ENCODE measurements at places on chromosomes 4 and X.

DNA sequence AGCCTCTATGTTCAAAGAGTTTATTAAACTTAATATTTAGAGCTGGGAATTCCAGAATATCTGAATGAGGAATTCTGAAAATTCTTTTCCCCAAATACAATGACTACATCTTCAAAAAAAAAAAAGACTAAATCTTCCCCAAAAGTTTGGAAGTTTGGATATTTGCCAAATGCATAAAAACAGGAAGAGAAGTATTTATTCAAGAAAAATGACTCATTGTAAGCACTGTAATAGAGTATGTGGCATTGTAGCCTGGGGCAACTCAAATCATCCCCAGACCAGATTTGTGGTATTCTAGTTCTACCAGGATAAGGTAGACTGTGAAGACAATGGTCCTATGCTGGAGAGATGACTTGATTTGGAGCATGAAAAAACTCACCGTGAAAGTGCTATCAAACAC lies 78.5 kb upstream of the PDHA2 start:
- DNase-seq = no peak

DNA sequence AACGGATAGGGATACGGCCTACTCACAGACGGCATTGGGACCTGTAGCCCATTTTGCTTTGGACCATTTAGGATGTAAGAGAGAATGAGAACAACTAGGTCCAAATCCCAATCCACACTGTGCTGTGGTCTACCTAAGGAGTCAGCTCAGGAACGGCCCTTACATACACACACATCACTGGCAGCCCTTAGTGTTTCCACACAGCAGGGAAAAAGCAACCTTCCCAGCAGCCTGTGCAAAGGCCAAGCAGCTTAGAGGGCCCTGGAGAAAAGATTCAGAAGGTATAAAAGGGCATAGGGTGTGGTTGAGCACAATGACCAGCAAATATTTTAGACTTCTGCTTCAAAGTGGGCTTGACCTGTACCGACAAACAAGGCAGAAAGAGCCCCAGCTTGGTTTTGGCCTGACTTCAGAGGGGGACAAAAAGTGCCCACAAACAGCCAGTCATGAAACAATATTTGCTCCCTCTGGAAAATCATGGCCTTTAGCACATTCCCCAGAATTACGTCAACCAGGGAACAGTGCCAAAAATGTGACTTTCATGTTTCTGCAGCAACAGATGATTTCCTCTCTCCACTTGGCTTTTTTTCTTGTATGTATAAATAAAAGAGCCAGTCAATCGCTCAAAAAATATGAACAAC lies 359.5 kb upstream of the FGF16 start:
- peak; percentile 44 for DNase-seq

DNA sequence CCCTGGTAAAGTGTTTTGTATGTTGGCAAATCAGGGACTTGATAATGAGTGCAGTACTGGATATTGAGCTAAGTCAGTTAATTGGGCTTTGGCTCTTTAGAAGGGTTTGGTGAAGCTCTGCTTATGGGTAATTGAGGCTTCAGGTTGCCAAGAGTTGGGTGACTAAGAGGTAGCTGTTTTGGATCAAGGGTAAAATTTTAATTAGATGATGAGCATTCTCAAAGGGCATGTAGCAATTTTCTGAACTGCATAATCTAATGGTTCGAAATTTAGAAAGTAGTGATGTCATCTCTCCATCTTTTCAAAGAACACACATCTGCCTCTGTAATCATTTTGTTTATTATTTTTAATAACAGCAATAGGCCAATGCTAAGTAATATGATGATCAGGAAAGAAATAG lies 5.5 kb upstream of the TRIM2 start:
- DNase-seq = no peak

- no peak for DNase-seq
These were observed 781.9 kb upstream of the GALNTL6 start for GRCh38 chr4:171031338-171031737.

- DNase-seq = no peak
These were observed 129.9 kb downstream of the CCNG2 start for GRCh38 chr4:77286906-77287305.

DNA sequence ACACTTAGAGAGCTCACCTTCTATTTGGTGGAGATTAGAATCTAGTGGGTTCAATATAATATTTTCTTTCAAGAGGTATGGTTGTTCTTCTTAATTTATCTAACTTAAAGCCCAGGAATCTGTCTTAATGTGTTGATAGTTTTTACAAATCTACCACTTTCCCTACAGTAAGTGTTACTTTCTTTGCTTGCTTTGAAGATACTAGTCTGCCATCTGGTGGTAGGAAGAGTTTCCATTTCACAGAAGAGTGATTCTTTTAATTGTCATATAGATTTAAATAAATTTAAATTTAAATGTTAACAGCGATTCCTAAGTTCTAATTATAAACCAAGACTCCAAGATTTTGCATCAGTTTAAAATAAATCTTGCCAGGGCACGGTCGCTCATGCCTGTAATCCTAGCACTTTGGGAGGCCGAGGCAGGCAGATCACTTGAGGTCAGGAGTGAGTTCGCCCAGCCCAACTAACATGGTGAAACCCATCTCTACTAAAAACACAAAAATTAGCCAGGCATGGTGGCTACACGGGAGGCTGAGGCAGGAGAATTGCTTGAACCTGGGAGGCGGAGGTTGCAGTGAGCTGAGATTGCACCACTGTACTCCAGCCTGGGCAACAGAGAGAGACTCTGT lies 43.5 kb downstream of the NUDT9 start:
- peak; percentile 58 for DNase-seq

DNA sequence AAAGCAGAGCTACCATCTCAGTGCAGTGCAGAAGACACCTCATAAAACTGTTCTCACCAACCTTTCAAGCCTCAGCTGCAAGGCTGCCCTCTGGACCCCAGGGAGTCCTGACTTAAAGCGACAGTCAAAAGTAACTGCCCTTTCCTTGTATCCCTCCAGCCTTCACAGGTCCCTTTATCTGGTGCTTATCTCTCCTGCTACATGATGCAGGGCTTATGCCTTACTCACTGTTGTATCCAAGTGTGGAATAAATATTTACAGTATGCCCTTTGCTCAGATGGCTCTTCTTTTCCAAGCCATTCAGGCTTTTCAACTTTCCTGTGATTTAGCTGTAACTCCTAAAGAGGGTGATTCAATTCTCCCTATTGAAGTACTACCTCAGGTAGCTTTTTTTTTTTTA lies 92.6 kb downstream of the KDR start:
- no peak for DNase-seq

DNA sequence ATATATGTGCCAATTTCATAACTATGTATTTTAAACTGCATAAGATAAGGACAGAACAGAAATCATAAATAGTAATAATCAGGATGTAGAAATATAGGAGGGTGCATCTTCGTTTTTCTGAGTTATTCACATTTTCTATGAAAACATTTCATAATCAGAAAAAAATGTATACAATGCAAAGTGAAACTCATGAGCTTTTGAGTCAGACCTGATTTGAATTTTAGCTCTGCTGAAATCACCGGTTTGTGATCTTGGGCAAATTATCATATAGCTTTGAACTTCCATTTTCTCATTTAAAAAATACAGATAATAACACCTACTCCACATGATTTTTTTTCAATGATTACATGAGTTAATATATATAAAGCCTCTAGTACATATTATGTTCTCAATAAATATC lies 106.9 kb downstream of the KDR start:
- no peak for DNase-seq

DNA sequence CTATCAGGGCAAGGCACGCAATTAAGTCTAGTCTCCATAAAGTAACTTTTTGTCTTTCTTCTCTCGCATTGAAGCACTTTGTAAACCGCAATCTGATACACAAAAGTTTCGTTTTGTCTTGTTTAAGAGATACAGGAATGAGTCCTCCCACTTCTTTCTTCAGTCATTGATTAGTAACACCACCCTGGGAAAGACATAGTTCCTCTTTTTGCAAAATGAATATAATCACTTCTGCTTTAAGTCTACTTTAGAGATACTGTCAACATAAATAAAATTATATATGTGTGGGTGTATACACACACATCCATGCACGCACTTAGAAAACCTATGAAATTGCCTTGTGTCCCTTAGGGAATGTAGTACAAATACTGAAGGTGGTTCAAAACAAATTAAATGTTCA lies 11.7 kb downstream of the COQ2 start:
- DNase-seq = no peak

DNA sequence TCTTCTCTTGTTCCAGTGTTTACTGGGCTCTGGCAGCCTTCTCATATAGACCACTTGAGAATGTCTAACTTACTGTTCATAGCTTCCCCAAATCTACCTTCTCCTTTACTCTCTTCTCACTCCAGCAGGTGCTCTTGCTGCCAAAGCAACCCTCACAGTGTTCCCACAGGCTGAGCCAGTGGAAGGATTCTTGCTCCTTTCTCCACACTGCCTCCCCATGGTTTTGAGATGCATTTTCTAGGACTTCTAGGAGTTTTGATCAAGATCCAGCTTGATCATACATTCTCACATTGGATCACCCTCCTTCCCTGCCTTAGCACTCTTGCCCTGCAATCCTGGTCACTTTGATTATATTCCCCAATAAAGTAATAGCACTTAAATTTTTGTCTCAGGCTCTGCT lies 230.8 kb downstream of the TMEM47 start:
- DNase-seq = peak; percentile 25

DNA sequence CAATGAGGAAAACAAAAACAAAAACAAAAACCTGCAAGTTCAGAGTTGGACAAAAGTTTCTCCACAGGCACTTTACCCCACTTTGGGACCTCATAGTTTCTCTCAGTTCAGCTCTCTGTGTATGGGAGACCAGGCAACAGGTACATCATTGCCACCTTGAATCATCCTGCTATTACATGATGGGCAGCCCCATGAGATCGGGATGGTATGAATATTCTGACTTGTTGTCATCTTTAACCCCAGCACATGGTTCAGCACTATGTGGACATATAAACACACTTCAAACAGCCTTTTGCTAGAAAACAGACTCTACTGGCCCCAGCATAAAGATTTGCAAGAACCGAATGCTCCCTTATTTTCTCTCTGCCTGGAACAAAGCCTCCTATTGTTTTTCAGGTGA lies 176.9 kb upstream of the SCML1 start:
- no peak for DNase-seq

GRCh38 chr4:113761620-113762185 lies at the start of gene CAMK2D:
TSS of gene CAMK2D (minus strand) at chr4:113761738. CDS start at chr4:113761068, 670 bp downstream.
- DNase-seq = peak; percentile 86

DNA sequence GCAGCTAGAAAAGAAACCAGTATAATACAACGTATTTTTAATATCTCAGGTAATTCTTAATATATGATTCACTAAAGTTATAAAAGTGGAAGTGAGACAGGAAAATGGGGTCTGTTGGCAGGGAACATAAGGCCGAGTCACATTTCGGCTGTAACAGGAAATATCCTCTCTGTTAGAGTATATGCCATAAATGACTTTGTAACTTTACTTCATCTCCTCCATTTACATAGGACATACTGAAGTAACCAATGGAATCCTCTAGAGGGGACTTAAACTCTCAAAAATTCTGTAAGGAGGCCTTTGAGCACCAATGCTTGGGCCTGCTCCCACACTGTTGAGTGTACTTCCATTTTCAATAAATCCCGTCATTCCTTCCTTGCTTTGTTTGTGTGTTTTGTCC lies 71.3 kb downstream of the ANKRD17 start:
- peak; percentile 25 for DNase-seq

DNA sequence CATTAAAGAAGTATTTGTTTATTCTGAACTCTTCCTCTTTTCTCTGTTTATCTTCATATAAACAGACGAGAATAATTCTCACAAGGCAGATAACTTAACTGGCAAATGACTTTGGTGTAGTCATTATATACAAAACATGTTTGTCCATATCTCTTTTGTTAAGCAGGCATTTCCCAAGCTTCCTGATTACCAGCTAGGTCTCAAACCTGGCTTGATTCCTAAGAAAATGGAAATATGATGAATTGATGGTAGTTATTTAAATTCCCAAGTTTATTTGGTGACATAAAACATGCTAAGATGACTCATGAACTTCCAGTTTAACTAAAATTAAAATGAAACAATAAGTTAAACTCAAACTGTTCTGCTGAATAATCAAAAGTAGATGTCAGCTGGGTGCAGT lies 96.8 kb downstream of the ARSJ start:
- peak; percentile 73 for DNase-seq

DNA sequence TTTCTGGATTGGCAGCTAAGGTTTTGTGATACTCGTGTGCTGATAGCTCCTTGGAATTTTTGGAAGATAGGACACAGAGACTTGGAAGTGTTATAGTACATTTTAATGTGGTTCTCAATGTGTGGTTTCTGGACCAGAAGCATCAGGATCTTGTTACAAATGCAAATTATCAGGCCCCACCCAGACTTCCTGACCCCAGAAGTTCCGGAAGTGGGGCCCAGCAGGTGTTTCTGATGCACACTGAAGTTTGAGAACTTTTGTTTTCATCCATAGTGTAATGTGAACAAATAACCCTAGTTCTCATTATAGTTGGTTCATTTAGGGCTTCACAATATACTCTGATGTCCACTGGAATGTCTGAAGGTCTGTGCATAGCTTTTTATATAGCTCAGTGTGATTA lies 49.6 kb downstream of the LAMP2 start:
- no peak for DNase-seq

GRCh38 chr4:145815626-145816025 lies 123.0 kb downstream of the ZNF827 start:
- peak; percentile 81 for DNase-seq
